ENCODE measurements at places on chromosomes 5 and 9.

DNA sequence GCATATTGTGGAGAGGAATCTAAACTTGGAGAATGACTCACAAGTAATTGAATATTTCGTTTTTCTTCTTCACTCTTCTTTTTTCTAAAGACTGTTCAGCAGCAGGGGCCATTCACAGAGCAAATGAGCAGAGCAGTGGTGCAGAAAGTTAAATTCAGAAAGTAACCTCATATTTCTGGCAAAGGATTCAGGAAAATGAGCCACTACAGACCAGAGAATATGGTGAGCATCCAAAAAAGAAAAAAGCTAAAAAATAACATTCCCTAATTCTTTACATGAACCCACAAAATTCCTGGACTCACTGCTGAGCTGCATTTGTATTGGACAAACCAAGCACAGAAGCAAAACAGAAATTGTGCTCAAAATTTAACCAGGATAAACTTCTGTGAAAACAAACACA lies 1486.8 kb upstream of the C9orf72 start:
- no peak for DNase-seq

DNA sequence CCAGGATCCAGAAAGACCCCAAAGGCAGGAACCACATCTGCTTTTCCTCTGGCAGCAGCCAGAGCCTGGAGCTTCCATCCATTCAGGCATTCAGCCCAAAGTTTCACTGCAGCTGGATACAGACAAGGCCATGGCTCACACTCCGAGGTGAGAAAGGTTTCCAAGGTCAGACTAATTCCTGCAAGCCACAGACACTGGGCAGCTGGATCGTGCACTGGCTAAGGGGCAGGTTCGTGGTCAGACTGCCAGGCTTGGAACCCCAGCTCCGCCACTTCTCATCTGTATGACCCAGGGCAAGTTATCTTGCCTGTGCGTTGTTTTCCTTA lies 36.9 kb downstream of the SPOCK1 start:
- no peak for DNase-seq

DNA sequence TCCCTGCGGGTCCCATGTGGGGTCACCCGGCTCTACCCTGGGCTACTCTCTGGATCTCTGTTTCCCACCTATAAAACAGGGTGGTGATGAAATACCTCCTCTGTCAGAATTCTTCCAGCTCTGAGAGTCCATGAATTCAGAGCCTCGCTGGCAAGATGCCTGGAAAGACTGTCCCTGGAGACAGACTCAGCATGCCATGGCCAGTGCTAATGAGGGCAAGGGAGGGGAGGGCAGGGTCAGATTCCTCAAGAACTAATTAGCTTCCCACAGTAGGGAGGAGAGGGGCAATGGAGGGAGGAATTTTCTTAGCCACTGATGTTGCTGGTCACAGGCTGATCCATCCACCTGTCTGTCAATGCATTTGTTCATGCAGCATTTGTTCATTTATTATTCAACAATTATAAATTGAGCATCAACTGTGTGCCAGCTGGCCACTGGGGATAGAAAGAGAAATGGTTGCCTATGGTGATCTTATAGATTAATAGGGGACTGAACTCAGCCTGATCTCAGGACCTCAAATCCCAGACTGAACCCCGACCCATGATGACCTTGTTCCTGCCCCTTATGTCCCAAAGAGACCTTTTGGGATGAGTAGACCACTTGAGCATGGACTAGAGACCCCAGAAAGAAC lies 4.7 kb downstream of the SYNPO start:
- no peak for DNase-seq

- DNase-seq = no peak
Observed at GRCh38 chr5:166961028-166961427, 1330.4 kb upstream of the WWC1 start.

DNA sequence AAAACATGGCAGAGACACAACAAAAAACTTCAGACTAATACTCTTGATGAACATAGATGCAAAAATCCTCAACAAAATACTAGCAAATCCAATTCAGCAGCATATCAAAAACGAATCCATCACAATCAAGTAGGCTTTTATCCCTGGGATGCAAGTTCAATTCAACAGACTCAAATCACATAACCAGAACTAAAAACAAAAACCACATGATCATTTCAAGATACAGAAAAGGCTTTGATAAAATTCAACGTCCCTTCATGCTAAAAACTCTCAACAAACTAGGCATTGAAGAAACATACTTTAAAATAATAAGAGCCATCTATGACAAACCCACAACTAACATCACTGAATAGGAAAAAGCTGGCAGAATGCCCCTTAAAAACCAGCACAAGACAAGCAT lies 93.6 kb downstream of the TUSC1 start:
- DNase-seq = no peak

All from thymus (tissue), 14 donors.